ENCODE measurements at places on chromosomes 12 and 14.

DNA sequence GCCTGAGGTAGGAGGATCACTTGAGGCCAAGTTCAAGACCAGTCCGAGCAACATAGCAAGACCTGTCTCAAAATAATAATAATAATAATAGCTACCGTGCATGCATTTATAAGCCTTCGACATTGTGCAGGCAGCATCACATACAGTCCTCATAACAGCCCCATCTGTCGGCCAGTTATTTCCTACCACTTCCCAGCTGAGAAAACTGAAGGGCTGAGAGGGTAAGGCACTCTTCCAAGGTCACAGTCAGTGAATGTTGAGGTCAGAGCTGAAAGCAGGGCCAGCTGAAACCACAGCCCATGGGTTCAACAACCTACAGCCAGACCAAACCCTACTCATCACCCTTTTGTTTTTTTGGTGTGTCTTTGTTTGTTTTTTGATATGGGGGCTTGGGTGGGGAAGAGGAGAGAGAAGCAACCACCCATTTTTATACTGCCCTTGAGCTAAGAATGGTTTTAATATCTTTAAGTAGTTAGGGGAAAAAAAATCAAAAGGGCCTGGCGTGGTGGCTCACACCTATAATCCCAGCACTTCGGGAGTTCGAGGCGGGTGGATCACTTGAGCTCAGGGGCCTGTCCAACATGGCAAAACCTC is 16.8 kb upstream of the ITPK1 start:
- DNase-seq: no peak

DNA sequence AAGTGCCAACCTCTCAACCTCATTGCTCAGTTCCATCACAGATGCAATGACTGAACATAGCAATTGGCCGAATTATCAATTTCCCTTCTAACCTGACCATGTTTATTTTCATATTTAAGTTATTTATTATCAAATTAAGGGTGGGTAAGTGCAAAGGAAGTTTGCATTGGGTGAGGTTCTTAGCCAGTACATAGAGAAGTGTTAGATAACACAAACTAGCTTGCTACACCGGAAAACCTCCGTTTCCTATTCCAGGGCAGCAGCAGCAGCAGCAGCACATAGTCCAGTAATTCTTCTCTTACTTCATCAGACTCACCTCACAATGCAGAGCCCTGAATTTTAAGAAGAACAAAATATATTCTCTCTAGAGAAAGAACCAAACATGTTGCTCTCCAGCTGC is 200.5 kb upstream of the OR4E1 start:
- no peak for DNase-seq

DNA sequence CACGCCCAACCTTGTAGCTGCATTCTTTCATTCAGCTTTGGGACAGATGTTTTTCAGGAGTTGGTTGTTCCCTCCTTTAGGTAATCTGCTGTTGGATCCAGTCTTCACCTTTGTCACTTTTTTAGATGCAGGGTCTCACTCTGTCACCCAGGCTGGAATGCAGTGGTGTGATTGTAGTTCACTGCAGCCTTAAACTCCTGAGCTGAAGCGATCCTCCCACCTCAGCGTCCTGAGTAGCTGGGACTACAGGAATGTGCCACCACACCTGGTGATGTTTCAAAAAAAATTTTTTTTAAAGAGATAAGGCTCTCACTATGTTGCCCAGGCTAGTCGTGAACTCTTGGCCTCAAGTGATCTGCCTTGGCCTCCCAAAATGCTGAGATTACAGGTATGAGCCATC is 164.3 kb downstream of the KTN1 start:
- no peak for DNase-seq

- DNase-seq: peak; percentile 37
Observed at GRCh38 chr14:54567639-54568561, 972 bp downstream of the SAMD4A start.

- DNase-seq: no peak
Observed at GRCh38 chr12:59321278-59321677, 274.6 kb upstream of the SLC16A7 start.

DNA sequence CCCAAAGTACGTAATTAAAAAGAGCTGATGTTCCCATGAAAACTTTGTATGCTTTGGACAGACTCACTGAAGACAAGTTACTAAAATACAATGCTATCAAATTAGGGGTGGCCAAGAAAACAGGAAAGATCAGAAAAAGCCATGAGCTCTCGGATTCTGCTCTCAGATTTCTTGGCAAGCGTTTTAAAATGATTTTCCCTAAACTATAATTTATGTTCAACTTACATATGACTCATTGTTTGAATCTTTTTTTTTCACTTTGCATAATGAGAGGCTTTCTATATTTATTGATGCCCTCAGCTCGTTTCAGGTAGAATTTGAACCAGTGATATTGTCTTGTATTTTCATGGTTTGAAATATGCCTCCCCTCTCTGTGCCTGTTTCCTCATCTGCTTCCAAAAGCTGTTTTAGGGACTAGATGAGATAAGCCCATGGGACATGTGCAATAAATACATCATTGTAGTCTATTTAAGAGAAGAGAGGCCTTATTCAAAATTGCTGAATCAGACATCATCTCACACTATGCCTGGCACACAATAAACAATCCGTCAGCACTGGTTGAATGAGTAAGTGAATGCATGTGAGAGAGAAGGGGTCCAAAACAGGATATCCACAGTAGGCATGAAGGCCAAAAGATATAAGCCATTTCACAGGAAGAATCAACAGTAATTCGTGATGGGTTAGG is 4.7 kb upstream of the IPO8 start:
- DNase-seq: no peak

GRCh38 chr12:96495841-96496545 is 6.6 kb downstream of the CFAP54 start:
- no peak for DNase-seq

GRCh38 chr12:95380997-95381786 is 92.8 kb upstream of the METAP2 start:
- DNase-seq: no peak

DNA sequence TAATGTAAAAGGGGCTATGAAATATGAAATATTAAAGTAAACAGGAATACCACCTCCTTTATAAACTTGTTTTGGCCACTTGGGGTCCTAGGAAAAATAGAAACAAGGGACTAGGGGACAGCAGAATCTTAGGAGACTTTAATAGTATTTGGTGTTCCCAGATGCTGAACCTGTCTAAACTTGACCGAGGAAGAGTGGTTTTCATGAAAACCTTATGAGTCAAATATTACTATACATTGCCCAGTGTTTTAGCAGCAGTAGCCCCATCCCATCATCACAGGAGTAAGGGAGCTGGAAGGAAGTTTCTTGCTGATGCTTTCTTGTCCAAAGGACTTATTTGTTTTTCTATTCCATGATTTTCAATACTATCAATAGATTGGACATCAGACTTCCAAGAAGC is 177.5 kb upstream of the CAND1 start:
- no peak for DNase-seq

All from activated CD4-positive, alpha-beta T cell treated with anti-CD3 and anti-CD28 coated beads, Interleukin-2, amount 50 U/mL, for 1 hour (primary cell).